Right lobe of liver (tissue), 6 donors: ENCODE measurements at places on chromosomes 13 and 19. TPM values are rescaled to one million over a fixed set of nuclear protein-coding genes. Genes with fewer than 3 reads are reported as not detected.
A peak's percentile ranks its signal among the peaks of the same experiment; 100 is the strongest.

The KRTDAP gene
- total RNA-seq: not detected

The CNN1 gene
- 0.79 TPM for total RNA-seq

GRCh38 chr13:33349986-33350826 lies 64.7 kb upstream of the STARD13 start:
- peak overlapping the region; percentile 48 for H3K4me3 ChIP-seq
- H3K27ac ChIP-seq: peak overlapping the region; percentile 54
- H3K27me3 ChIP-seq: no peaks in the 10 kb centered on the region

- no peak overlapping the region for H3K27ac ChIP-seq
- no peak overlapping the region for H3K4me3 ChIP-seq
- DNase-seq: no peak
- H3K4me1 ChIP-seq: peaks cover 10% of the 10 kb centered on the region
These were observed 34.8 kb downstream of the ATP7B start for GRCh38 chr13:51976423-51976822.

GRCh38 chr13:85386424-85386823 lies 412.8 kb downstream of the SLITRK6 start:
- DNase-seq: no peak
- no peaks in the 10 kb centered on the region for H3K27me3 ChIP-seq
- no peaks in the 10 kb centered on the region for H3K36me3 ChIP-seq
- no peaks in the 10 kb centered on the region for H3K4me1 ChIP-seq
- no peak overlapping the region for H3K27ac ChIP-seq
- H3K4me3 ChIP-seq: no peak overlapping the region

DNA sequence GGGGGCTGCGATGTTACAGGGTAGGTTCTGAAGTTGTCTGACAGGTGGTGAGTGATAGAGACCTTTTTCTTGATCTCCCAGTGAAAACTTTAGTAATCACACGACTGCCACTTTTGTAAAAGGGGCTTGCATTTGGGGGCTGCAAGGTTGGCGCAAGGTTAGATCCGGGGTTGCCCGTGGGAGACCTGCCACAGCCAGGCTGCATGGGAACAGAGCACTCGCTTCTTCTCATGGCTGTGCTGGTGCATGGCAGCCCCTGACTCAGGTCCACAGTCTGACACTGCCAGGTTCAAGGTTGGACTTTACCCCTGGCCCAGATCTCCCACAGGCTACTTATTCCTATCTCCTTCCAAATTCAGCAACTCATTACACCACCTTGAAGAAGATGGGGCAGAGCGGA lies 1190.4 kb downstream of the UQCRFS1 start:
- no peak overlapping the region for H3K4me3 ChIP-seq
- no peak for DNase-seq
- H3K27ac ChIP-seq: no peak overlapping the region
- H3K4me1 ChIP-seq: no peaks in the 10 kb centered on the region

- no peak for DNase-seq
- no peak overlapping the region for H3K27ac ChIP-seq
- H3K4me3 ChIP-seq: no peak overlapping the region
- no peaks in the 10 kb centered on the region for H3K36me3 ChIP-seq
- peaks cover 9% of the 10 kb centered on the region for H3K4me1 ChIP-seq
These were observed 185.4 kb upstream of the SERP2 start for GRCh38 chr13:44188257-44188656.

DNA sequence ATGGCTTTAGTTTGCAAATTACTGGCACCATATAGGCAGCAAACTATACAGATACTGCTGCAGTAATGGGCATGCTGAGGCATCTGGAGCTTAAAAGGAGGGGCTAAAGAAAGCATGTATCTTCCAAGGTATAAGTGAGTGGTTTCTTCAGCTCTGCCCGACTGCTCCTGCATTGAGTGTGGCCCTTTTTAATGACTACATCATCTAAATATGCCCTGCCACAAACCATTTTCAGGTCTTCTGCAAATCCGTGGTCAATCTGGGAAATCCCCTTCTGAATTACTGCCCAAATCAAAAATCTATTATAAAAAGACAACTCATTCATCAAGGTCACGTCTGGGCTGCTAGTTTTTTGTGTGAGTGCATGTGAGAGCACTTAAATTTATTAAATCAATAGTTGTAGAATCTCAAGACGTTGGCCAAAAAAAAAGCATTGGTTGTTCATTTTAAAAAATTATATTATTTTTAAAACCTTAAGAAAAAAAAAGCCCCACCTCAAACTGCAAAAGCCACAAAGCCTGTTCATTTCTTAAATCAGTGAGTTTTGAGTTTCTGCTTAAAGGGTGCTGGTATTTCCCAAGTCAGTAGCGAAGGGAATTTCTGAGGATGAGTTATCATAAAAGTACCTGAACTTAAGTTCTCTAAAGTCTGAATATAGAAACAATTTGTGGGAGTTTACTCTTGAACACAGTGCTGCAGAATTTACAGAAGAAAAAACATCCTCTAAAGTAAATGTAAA lies 16.3 kb downstream of the LCP1 start:
- DNase-seq: no peak
- no peaks in the 10 kb centered on the region for H3K27me3 ChIP-seq
- H3K4me1 ChIP-seq: no peaks in the 10 kb centered on the region
- no peak overlapping the region for H3K4me3 ChIP-seq
- no peaks in the 10 kb centered on the region for H3K36me3 ChIP-seq

DNA sequence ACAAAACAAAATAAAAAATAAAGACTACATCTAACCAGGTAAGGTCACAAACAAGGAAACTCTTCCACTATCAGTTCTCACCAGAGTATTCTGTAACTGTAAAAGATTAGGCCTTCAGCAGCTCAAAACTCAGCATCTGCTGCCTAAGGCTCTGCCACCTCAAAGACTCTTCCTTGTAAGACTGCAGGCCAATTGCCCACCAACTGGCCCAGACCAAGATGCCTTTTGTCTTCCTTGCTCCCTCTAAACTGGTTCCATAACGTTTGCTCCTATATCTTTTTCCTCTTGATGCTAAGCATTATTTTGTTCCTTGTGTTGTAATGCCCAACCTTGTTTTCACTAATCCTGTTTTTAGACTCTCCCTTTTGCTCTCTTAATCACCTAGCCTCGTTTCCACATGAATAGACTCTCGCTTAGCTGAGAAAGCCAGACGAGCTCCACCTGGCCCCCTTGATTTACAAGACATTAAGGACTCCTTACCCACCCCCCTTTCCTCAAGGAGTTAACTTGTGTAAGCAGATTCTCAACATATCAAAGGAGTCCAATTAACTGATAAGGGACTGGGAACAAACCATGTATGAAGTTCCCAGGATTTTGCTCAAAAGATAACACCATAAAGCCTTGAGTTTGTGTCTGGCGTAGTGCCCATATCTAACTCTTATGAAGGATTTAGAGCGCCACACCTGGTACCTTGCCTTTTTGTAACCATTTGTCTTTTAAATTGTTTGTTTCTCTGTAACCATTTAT lies 1.5 kb downstream of the ZNF814 start:
- DNase-seq: no peak
- no peak overlapping the region for H3K27ac ChIP-seq
- H3K36me3 ChIP-seq: no peaks in the 10 kb centered on the region
- no peaks in the 10 kb centered on the region for H3K4me1 ChIP-seq
- H3K4me3 ChIP-seq: no peak overlapping the region

GRCh38 chr19:47122359-47123335 lies 8.0 kb upstream of the SAE1 start:
- H3K27me3 ChIP-seq: no peaks in the 10 kb centered on the region
- no peak overlapping the region for H3K27ac ChIP-seq
- no peak overlapping the region for H3K4me3 ChIP-seq
- H3K4me1 ChIP-seq: no peaks in the 10 kb centered on the region

GRCh38 chr13:71252184-71252704 lies 614.8 kb downstream of the DACH1 start:
- no peak overlapping the region for H3K27ac ChIP-seq
- H3K4me3 ChIP-seq: no peak overlapping the region
- no peaks in the 10 kb centered on the region for H3K36me3 ChIP-seq

- no peak for DNase-seq
- H3K27me3 ChIP-seq: no peaks in the 10 kb centered on the region
- no peak overlapping the region for H3K27ac ChIP-seq
- H3K36me3 ChIP-seq: no peaks in the 10 kb centered on the region
- H3K4me3 ChIP-seq: no peak overlapping the region
These were observed 57.1 kb downstream of the LMO7 start for GRCh38 chr13:75693227-75693626.
